ENCODE measurements at places on chromosomes 12 and 14.

- DNase-seq, result no peak
Observed at GRCh38 chr14:22314183-22314820, 274.7 kb downstream of the DAD1 start.

- DNase-seq, result no peak
Observed at GRCh38 chr14:93654599-93654998, 133.7 kb downstream of the PRIMA1 start.

GRCh38 chr12:47868041-47868440 lies 36.8 kb downstream of the VDR start:
- DNase-seq, result no peak

DNA sequence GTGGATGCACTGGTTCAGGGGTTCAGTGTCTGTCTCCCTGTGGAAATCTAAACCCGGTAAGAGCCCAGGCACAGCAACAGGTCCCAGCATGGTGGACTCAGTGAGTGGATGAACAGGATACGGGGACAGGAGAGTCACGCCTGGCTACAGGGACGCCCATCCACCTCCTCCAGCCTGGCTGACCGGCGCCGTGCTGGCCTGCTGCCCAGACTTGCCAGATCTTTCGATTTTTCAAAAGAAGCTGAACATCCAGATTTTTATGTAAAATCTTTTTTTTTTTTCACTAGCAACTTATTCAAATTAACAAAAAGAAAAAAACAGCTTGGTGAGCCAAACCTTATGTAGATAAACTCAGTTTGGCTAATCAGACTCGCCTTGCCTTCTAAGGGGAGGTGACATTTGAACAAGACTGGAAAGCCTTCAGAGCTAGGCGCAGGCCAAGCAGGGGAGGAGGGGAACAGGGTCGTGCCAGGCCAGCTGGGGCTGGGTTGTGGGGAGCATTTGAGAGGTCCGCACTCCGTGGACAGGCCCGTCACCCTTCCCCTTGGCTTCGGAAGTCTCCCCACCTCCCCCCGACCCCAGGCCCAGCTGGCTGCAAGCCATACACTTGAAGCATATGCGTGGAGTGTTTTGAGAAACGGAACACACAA lies 87.8 kb upstream of the NCOR2 start:
- no peak for DNase-seq

GRCh38 chr14:20714593-20715250 lies 26.2 kb downstream of the ANG start:
- no peak for DNase-seq

DNA sequence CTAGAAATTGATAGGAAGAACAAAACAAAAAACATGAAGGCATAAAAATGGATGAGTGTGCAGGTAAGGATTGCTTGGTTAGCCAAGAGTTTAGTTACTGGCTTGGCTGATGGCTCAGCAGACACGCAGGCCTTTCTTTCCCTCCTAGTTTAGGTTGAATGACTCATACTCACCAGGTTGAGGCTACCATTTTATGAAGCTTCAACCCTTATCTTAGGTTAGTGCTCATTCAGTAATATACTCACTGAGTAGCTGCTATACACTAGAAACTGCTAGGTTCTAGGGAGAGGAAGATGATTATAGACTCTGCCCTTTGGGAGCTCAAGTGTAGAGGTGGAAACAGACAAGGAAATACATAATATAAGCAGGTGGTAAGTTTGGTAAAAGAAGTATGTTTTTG lies 6.0 kb downstream of the P3H3 start:
- no peak for DNase-seq

DNA sequence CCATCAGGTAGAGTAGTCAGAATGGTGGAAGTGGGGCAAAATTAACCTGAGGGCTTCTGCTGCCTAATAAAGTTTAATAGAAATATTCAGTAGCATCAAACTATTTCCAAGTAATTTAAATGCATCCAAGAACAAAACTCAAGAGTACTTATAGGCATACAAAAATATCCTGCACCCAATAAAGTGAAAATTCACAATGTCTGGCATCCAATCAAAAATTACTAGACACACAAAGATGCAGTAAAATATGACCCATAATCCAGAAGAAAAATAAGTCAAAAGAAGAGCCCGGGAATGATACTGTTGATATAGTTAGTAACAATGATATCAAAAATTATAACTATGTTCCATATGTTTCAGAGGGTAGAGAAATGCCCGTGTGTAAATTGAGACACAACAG lies 95.3 kb downstream of the TMEM117 start:
- DNase-seq, result no peak

- DNase-seq, result no peak
Observed at GRCh38 chr12:41944216-41944615, 200.5 kb downstream of the GXYLT1 start.

DNA sequence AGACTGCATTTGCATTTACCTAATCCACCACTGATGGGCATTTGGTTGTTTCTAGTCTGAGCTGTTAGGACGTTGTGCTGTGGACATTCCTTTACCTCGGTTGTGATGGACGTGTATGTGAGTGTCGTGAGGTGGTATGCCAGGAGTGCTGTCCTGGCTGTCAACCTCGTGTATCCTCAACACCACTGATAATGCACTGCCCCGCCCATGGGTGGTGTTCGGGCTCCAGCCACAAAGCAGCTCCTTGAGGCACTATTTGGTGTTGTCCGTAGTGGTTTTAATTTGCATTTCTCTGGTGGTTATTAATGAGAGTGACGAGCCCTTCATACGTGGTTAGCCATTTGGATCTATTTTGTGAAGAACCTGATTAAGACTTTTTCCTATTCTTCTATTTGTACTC lies 87.6 kb downstream of the PPP2R5C start:
- DNase-seq, result no peak

DNA sequence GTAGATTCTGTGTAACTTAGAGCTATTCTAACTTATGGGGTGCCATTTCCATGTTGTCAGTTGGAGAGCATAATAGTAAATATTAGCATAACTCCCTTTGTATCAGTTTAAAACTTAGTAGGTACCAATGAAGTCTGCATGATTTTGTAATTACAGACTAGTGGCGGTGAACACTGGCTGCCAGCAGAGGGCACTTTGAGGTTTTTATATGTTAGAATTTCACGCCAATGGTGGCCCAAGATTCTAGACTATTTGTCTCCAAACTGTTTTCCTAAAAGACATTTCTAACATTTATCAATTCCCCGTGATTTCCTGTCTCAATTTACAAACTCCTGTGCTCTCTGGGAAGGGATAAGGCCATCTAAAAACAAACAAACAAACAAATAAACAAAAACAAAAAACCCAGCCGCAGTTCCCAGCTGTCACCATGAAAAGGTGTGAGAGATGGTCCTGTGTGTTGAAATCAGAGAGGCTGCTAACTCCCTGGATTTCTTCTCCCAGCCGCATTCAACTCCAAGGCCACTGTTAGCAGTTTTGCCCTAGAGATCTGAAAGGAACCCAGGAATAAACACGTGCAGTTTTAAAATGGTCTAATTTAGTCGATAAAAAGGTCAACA lies 57.6 kb downstream of the BRMS1L start:
- DNase-seq, result no peak

GRCh38 chr14:21317398-21317797 lies 37.5 kb downstream of the RPGRIP1 start:
- no peak for DNase-seq

DNA sequence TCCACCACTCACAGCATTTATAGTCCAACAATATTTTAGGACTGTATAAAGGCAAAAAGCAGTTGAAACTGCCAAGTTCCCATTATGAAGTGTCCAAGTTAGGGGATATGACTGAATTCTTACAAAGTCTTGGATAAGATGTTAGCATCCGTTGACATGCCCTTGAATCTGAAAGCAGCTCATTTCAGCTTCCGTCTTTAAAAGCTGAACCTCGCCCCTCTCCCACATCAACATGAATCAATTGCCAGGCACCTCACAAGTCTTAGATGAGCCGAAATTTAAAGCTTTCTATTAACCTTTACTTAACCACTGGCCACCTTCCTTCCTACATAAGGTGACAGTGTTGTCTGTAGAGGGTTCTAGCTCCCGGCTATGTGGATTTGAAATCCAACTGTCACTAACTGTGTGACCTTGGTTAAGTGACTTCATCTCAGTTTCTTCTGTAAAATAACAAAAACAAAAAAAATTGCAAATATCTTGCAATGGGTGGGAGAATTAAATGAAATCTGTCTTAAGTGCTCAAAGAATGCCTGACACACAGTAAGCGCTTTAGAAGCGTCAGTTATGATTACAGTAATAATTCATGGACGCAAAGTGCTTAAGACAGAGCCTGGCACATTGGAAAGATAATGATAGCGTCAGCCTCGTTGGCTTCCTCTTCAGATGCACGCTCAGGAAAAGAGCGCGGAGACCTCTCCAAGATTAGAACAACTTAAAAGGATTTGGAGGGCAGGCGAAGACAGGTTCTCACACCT lies 1.2 kb downstream of the PPP1CC start:
- no peak for DNase-seq

- no peak for DNase-seq
Observed at GRCh38 chr14:96584907-96585671, 82.9 kb downstream of the PAPOLA start.

DNA sequence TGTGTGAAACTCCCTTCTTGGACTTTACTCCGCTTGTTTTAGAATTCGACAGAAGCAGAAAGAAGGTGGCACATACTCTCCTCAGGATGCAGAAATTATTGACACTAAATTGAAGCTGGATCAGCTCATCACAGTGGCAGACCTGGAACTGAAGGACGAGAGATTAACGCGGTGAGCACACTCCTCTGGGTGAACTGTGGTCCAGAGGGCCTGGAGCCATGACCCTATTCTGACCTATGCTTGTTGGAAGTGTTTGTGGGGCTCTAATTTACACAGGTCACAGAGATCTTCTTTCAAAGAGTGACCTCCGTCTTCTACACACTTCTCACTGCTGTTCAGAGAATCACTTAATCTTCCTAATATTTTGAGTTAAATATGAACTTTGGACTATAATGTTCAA lies 72.5 kb upstream of the MYF6 start:
- no peak for DNase-seq

Measured in activated T-helper 9 cell treated with anti-CD3 and anti-CD28 coated beads, Interleukin-2, amount 50 U/mL, for 16 hours (primary cell).